ENCODE measurements at places on chromosomes 6 and 20. TPM values are rescaled to one million over a fixed set of nuclear protein-coding genes. Genes with fewer than 3 reads are reported as not detected.

The MED23 gene
- 71.3 TPM for total RNA-seq

The TRIM15 gene
- total RNA-seq = not detected

The CDYL gene
- total RNA-seq = 32.8 TPM

The TBXT gene
- total RNA-seq = not detected

The EPB41L1 gene
- total RNA-seq = 82.2 TPM

The MYB gene
- 1.7 TPM for total RNA-seq

The TXNDC5 gene
- 35.2 TPM for total RNA-seq

The GJA10 gene
- total RNA-seq = not detected

The MUC22 gene
- total RNA-seq = not detected

- DNase-seq = no peak
Observed at GRCh38 chr6:13668291-13668928, 43.2 kb downstream of the RANBP9 start.

- no peak for DNase-seq
Observed at GRCh38 chr6:43993881-43994523, 133.2 kb downstream of the MRPL14 start.

GRCh38 chr6:146515212-146515611, 28.4 kb upstream of the RAB32 start:
- no peak for DNase-seq

GRCh38 chr20:48858075-48858790, 30.4 kb upstream of the PREX1 start:
- no peak for DNase-seq

GRCh38 chr6:35629876-35630378, 58.8 kb downstream of the FKBP5 start:
- DNase-seq = no peak

GRCh38 chr6:154542747-154543146, 32.3 kb upstream of the CNKSR3 start:
- DNase-seq = no peak

DNA sequence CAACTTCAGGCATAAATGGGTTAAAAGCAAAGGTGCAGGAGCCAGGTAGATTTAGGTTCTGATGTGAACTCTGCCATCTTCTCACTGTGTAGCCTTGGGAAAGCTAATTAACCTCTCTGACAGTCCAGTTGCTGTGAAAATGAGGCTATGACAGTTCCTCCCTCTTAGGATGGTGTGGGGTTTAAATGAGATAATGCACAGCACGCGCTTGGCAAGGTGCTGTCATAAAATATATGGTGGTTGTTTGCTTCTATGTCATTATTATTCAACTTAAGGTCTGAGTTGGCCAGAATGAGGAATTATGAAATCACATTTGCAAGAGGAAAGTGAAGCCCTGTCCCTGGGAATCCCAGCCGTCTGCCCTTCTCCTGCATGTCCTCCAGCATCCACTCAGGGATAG, 15.5 kb upstream of the BCAS1 start:
- DNase-seq = no peak

GRCh38 chr6:138468320-138469015, 30.8 kb downstream of the NHSL1 start:
- DNase-seq = no peak

GRCh38 chr20:34549291-34549928, 9.1 kb upstream of the MAP1LC3A start:
- no peak for DNase-seq

- DNase-seq = no peak
Observed at GRCh38 chr6:53479871-53480270, 65.0 kb downstream of the GCLC start.

GRCh38 chr6:123771126-123771525, 32.5 kb upstream of the NKAIN2 start:
- no peak for DNase-seq

GRCh38 chr20:47239719-47240067, 116.8 kb downstream of the ZMYND8 start:
- DNase-seq = no peak

DNA sequence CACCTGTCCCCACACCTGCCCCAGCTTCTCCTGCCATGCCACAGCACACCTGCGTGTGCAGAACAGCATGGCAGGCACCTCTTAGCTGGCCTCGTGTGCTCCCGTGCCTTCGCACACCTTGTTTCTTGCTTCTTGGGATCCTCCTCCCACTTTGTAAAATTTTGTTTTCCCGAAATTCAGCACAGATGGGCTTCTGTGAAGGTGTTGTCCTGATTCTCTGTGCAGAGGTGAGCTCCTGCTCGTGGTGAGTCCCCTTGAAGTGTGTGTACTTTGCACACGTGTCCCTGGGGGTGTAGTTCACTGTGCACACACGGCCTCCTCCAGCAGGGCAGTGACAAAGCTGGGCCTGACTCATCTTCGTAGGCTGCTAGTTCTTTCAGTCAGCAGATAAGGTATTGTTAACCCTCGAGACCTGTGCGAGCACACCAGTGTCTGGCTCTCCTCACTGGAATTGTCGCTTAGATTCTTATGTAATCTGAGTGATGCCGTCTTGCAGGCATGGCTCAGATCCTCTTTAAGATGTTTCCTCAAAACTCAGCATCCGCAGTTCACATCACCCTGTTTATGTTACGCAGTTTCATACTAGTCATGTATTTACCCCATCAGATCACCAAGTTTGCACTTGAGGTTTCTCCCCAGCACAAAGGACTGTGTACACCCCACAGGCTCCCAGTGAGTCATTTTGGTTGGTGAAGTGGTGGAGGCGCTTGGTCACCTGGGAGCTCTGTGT, 77.7 kb downstream of the CDYL start:
- no peak for DNase-seq

GRCh38 chr6:165701564-165702354, 38.7 kb upstream of the PDE10A start:
- no peak for DNase-seq

- no peak for DNase-seq
Observed at GRCh38 chr6:139981066-139981624, 606.7 kb upstream of the CITED2 start.

GRCh38 chr20:45579184-45579583, at the start of gene WFDC8:
WFDC8 (minus strand) TSS chr20:45579284; CDS start chr20:45579247, 37 bp downstream.
- DNase-seq = no peak

GRCh38 chr6:96466147-96466863, 55.3 kb upstream of the UFL1 start:
- no peak for DNase-seq

GRCh38 chr6:116047173-116047933, 13.3 kb downstream of the FRK start:
- DNase-seq = no peak

DNA sequence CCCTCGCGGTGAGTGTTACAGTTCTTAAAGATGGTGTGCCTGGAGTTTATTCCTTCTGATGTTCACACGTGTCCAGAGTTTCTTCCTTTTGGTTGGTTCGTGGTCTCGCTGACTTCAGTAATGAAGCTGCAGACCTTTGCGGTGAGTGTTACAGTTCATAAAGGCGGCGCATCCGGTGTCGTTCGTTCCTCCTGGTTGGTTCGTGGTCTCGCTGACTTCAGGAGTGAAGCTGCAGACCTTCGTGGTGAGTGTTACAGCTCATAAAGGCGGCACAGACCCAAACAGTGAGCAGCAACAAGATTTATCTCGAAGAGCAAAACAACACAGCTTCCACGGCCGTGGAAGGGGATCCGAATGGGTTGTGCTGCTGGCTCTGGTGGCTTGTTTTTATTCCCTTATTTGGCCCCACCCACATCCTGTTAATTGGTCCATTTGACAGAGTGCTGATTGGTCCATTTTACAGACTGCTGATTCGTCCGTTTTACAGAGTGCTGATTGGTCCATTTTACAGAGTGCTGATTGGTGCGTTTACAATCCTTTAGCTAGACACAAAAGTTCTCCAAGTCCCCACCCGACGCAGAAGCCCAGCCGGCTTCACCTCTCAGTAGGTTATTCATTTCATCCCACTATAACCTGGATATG, 48.2 kb upstream of the ARG1 start:
- DNase-seq = no peak
